Caco-2 (cell line): ENCODE measurements at places on chromosomes 5 and 9. TPM values are rescaled to one million over a fixed set of nuclear protein-coding genes. Genes with fewer than 3 reads are reported as not detected.

DNA sequence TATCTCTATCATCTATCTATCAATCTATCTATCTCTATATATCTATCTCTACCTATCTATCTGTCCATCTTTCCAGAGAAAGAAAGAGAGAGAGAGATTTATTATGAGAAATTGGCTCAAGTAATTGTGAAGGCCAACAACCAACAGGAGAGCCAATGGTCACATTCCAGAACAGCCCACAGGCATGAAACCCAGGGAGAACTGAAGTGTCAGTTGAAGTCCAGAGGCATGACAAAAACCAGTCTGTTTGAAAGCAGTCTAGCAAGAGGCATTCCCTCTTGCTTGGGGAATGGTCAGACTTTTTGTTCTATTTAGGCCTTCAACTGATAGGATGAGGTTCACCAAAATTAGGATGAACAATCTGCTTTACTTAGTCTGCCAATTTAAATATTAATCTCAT lies 87.6 kb upstream of the PLCXD3 start:
- H3K27ac ChIP-seq = no peak overlapping the region
- no peaks in the 10 kb centered on the region for H3K27me3 ChIP-seq
- DNase-seq = no peak
- H3K4me3 ChIP-seq = no peak overlapping the region

- DNase-seq = no peak
- no peak overlapping the region for H3K4me3 ChIP-seq
- no peaks in the 10 kb centered on the region for H3K27me3 ChIP-seq
- no peak overlapping the region for H3K27ac ChIP-seq
- peaks cover 11% of the 10 kb centered on the region for H3K4me1 ChIP-seq
Observed at GRCh38 chr5:63111891-63112290, 533.3 kb downstream of the LRRC70 start.

- H3K27me3 ChIP-seq = no peaks in the 10 kb centered on the region
- DNase-seq = no peak
- no peaks in the 10 kb centered on the region for H3K4me1 ChIP-seq
- H3K4me3 ChIP-seq = no peak overlapping the region
- H3K27ac ChIP-seq = no peak overlapping the region
Observed at GRCh38 chr5:143064676-143065075, 294.5 kb downstream of the ARHGAP26 start.

DNA sequence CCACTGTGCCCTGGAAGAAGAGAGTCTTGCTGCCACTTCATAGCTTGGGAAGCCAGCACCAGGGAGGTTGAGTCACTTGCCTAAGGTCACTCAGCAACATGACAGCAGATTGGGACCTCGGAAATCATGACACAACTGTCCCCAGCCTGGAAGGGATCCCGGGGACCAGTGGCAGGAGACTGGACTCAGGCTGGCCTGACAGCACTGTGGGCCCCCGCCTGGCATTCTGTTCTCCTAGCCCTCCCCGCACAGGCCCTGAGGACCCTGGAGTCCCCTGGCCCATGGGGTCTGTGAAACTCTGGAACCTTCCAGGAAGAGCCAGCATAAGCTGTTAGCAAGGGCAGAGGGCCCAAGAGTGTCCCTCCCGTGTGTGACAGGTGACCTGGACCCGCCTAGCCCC lies 64.9 kb downstream of the COL5A1 start:
- H3K36me3 ChIP-seq = no peaks in the 10 kb centered on the region
- H3K4me1 ChIP-seq = no peaks in the 10 kb centered on the region
- no peak overlapping the region for H3K4me3 ChIP-seq

- peaks cover 19% of the 10 kb centered on the region for H3K4me1 ChIP-seq
- H3K27ac ChIP-seq = peak overlapping the region; percentile 13
- no peak overlapping the region for H3K4me3 ChIP-seq
Observed at GRCh38 chr5:177098470-177099141, 11.9 kb downstream of the FGFR4 start.

- H3K27ac ChIP-seq = no peak overlapping the region
- no peak for DNase-seq
- H3K27me3 ChIP-seq = no peaks in the 10 kb centered on the region
- H3K4me3 ChIP-seq = no peak overlapping the region
- no peaks in the 10 kb centered on the region for H3K4me1 ChIP-seq
Observed at GRCh38 chr9:104794070-104794469, 30.1 kb downstream of the NIPSNAP3B start.

- DNase-seq = peak; percentile 66
- no peaks in the 10 kb centered on the region for H3K27me3 ChIP-seq
- H3K27ac ChIP-seq = peak overlapping the region; percentile 93
- peak overlapping the region; percentile 99 for H3K4me3 ChIP-seq
- no peaks in the 10 kb centered on the region for H3K36me3 ChIP-seq
Observed at GRCh38 chr5:74641735-74642542, 1.4 kb upstream of the ENC1 start.

DNA sequence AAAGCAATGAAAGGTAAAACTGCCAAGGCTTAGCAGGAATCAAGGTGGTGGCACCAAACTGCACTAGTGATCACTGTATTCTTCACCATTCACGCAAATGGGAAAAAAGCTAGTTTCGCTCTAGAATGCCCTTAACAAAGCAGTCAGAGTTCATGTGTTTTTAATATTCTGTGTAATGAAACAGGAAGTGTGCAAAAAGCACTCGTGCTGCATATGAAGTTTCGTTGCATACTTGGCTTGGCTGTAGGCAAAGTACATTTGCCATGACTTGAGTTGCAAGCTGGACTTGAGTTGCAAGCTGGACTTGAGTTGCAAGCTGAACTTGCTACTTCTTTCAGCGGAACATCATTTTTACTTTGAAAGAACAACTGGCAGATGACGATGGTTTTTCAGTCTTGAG lies 55.4 kb downstream of the FOXI1 start:
- DNase-seq = no peak
- H3K36me3 ChIP-seq = no peaks in the 10 kb centered on the region
- H3K4me3 ChIP-seq = no peak overlapping the region

- H3K27me3 ChIP-seq = no peaks in the 10 kb centered on the region
- H3K27ac ChIP-seq = no peak overlapping the region
- peak; percentile 30 for DNase-seq
- H3K4me3 ChIP-seq = no peak overlapping the region
- no peaks in the 10 kb centered on the region for H3K4me1 ChIP-seq
Observed at GRCh38 chr5:81212211-81212751, 20.8 kb upstream of the CKMT2 start.

DNA sequence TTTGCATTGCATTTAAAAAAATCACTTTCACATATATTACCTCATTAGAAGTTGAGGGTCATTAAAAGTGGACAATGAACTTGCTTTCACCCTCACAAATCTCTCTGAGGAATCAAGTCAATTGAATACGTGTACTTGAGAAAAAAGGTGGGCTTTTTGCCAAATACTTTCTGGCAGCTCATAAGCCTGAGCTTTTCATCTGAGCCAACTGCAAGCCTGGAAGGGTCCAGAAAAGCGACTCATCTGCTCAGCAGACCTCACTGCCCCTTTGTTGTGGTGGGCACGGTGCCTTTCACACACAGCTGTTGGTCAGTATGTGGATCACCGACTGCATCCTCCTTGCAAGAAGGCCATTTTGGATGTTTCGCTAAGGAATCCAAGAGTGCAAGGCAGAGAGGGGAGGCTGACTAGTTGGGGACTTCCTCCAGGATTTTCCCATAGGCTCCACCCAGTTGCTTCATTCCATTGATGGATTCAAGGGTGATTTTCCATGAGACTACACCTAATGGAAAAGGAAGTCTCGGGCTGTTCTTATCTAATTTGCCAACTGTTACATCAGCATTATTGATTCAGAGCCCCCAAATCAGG lies 564.7 kb downstream of the PDE4D start:
- H3K4me3 ChIP-seq = no peak overlapping the region
- H3K27ac ChIP-seq = no peak overlapping the region
- no peaks in the 10 kb centered on the region; the same call in 1 of the 2 replicates for H3K27me3 ChIP-seq
- no peak for DNase-seq

DNA sequence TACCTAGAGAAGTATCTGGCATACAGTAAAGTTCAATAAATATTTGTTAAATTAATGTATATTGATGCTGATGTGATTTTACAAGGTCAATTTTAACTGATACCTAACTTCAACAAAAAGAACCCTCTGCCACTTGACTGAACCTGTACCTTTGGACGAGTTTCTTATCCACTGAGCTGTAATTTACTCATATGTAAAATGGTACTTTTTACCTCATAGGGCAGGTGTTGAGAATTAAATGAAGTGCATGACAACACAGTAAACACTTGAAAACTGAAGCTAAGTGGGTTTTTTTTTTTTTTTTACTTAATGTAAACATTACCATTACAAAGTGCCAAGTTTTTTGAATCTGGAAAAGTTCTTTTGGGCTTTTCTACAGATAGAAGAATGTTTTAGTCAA lies 15.4 kb downstream of the NIPSNAP3B start:
- H3K27ac ChIP-seq = no peak overlapping the region
- no peaks in the 10 kb centered on the region for H3K36me3 ChIP-seq
- no peaks in the 10 kb centered on the region for H3K4me1 ChIP-seq

- peak overlapping the region; percentile 50 for H3K27ac ChIP-seq
- H3K36me3 ChIP-seq = no peaks in the 10 kb centered on the region
- peaks cover 36% of the 10 kb centered on the region for H3K4me1 ChIP-seq
- no peak for DNase-seq
Observed at GRCh38 chr5:52801329-52801728, 13.6 kb downstream of the ITGA1 start.

GRCh38 chr5:159220206-159220605 lies 10.9 kb upstream of the RNF145 start:
- H3K27me3 ChIP-seq = no peaks in the 10 kb centered on the region
- no peaks in the 10 kb centered on the region for H3K36me3 ChIP-seq
- H3K4me1 ChIP-seq = no peaks in the 10 kb centered on the region
- no peak overlapping the region for H3K4me3 ChIP-seq
- H3K27ac ChIP-seq = no peak overlapping the region
- DNase-seq = no peak

- no peaks in the 10 kb centered on the region for H3K4me1 ChIP-seq
- no peak overlapping the region for H3K4me3 ChIP-seq
- H3K36me3 ChIP-seq = no peaks in the 10 kb centered on the region
Observed at GRCh38 chr5:68086439-68086838, 129.1 kb upstream of the PIK3R1 start.

- H3K27ac ChIP-seq = no peak overlapping the region
- no peak for DNase-seq
- H3K4me3 ChIP-seq = no peak overlapping the region
- H3K36me3 ChIP-seq = no peaks in the 10 kb centered on the region
Observed at GRCh38 chr5:18366234-18366633, 732.0 kb downstream of the TAF11L14 start.

DNA sequence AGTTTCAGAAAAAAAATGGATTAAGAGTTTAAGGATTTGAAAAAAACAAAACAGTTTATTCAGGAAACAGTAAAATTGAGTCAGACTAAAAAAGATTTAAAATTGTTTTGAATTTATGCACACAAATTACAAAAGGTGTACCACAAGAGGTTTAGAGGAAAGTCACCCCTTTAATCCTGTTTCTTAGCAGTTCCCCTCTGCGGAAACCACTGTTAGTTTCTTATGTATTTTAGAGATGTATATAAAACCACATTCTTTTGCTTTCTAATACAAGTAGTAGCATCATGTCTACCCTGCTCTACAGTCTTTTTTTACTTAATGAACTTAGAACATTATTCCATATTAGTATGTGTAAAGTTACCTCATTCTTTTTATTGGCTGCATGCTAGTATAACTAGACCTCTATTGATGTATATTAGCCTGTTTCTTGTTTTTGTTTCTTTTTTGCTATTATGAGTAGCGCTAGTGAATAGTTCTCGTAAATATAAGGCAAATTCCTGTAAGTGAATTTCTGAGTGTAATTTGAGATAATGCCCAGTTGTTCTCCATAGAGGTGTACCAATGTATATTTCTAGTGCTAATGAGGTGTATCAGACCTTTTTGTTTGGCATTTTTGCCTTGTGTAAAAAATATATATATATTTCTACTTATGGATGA lies 20.0 kb downstream of the GPBP1 start:
- H3K4me3 ChIP-seq = no peak overlapping the region
- no peak for DNase-seq
- H3K4me1 ChIP-seq = no peaks in the 10 kb centered on the region; the same call in 1 of the 2 replicates
- no peaks in the 10 kb centered on the region; the same call in 1 of the 2 replicates for H3K36me3 ChIP-seq

- no peaks in the 10 kb centered on the region for H3K27me3 ChIP-seq
- DNase-seq = no peak
- H3K27ac ChIP-seq = no peak overlapping the region
- no peaks in the 10 kb centered on the region for H3K4me1 ChIP-seq
- H3K4me3 ChIP-seq = no peak overlapping the region
- H3K36me3 ChIP-seq = no peaks in the 10 kb centered on the region
Observed at GRCh38 chr5:81606150-81606549, 144.7 kb downstream of the SSBP2 start.

DNA sequence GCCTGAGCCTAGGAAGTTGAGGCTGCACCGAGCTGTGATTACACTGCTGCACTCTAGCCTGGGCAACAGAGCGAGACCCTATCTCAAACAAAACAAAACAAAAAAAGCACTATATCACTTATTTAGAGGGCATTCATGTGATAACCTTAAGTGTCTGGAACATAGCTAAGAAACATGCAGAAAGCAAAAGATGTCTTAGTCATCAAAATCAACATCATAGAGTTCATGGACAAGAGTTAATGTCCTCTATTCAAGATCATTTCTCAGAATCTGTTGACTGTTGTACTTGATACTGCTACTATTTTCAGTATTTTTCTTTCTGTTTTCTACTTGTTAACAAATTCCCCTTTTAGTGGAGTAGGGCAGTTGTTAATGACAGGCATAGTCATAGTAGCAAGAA lies 25.4 kb downstream of the FSD1L start:
- H3K4me1 ChIP-seq = no peaks in the 10 kb centered on the region
- DNase-seq = no peak

GRCh38 chr9:91420501-91421127 lies 3.0 kb downstream of the NFIL3 start:
- H3K27ac ChIP-seq = peak overlapping the region; percentile 59
- H3K27me3 ChIP-seq = no peaks in the 10 kb centered on the region
- peaks cover 11% of the 10 kb centered on the region for H3K4me1 ChIP-seq
- DNase-seq = no peak
- no peak overlapping the region for H3K4me3 ChIP-seq

DNA sequence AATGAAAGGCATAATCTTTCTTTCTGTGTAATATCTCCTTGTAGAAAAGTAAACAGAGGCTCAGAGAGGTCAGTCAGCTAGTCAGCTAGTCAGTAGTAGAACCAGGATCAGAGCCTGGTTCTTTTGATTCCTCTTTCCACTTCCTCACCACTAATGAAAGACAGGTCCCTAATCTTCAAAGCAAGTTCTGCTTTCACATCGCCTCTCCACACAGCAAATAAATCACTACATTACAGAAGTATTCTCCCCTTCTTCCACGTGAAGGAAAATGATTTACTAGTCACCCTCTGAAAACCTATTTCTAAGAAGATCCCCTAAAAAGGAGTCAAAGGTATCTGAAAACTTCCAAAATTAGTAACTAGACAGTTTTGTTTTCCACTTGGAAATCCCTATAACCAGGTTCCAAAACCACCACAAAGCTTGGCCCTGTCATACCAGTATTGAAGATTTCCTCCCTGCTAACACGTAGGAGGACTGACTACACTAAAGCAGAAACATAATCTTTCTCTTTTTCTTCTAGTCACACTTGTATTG lies 140.5 kb upstream of the TARS1 start:
- H3K4me3 ChIP-seq = no peak overlapping the region
- no peak for DNase-seq
- H3K27me3 ChIP-seq = no peaks in the 10 kb centered on the region
- H3K36me3 ChIP-seq = no peaks in the 10 kb centered on the region
- no peak overlapping the region for H3K27ac ChIP-seq

CXCL14 gene
- total RNA-seq = not detected in 2 replicates

SAPCD2 gene
- total RNA-seq = 53.3 and 57.5 TPM in 2 replicates

ACSL6 gene
- 0.19 and 1.4 TPM in 2 replicates for total RNA-seq

TRIO gene
- total RNA-seq = 92.0 and 98.9 TPM in 2 replicates

RAB24 gene
- total RNA-seq = 29.9 and 31.7 TPM in 2 replicates

PFDN1 gene
- total RNA-seq = 81.1 and 82.3 TPM in 2 replicates

LARP1 gene
- 357 and 372 TPM in 2 replicates for total RNA-seq

RABL6 gene
- 134 and 138 TPM in 2 replicates for total RNA-seq

SIT1 gene
- total RNA-seq = not detected in 2 replicates
